Stimulated activated CD8-positive, alpha-beta memory T cell treated with anti-CD3 and anti-CD28 coated beads, Interleukin-15, amount 100 ng/mL, for 48 hours (primary cell): ENCODE measurements at places on chromosomes 3 and 15.

GRCh38 chr3:38555149-38555840, 59.2 kb downstream of the EXOG start:
- DNase-seq = no peak

DNA sequence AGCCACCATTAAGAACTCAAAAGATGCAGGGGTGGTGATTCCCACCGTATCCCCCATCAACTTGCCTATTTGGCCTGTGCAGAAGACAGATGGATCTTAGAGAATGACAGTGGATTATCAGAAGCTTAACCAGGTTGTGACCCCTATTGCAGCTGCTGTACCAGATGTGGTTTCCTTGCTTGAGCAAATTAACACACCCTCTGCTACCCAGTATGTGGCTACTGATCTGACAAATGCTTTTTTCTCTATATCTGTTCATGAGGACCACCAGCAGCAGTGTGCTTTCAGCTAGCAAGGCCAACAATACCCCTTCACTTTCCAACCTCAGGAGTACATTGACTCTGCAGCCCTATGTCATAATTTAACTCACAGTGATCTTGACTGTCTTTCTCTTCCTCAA, 8.6 kb upstream of the MCF2L2 start:
- DNase-seq = no peak

GRCh38 chr15:53412542-53412941, 346.9 kb downstream of the WDR72 start:
- no peak for DNase-seq

DNA sequence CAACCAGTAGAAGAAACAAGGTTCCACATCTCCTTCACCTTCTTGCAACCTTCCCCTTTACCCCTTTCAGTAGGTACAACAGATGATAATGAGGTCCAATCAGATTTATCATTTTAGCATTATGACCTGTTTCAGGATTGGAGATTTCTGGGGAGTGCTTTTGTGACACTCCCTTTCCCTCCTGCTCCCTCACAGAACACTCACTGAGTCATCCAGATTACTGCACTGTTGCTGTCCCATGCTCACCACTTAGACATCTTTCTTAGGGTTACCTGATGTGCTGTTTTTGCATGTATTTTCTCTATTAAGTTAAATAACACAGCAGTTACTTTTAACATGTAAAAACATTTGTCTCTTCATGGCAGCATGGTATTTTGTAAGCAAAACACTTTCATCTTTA, 118.5 kb downstream of the MFSD1 start:
- no peak for DNase-seq

GRCh38 chr15:82968066-82968465, 15.5 kb upstream of the HOMER2 start:
- DNase-seq = no peak

GRCh38 chr15:38883987-38884386, 319.4 kb upstream of the RASGRP1 start:
- no peak for DNase-seq

- no peak for DNase-seq
Observed at GRCh38 chr15:66981771-66982170, 83.6 kb upstream of the SMAD3 start.

DNA sequence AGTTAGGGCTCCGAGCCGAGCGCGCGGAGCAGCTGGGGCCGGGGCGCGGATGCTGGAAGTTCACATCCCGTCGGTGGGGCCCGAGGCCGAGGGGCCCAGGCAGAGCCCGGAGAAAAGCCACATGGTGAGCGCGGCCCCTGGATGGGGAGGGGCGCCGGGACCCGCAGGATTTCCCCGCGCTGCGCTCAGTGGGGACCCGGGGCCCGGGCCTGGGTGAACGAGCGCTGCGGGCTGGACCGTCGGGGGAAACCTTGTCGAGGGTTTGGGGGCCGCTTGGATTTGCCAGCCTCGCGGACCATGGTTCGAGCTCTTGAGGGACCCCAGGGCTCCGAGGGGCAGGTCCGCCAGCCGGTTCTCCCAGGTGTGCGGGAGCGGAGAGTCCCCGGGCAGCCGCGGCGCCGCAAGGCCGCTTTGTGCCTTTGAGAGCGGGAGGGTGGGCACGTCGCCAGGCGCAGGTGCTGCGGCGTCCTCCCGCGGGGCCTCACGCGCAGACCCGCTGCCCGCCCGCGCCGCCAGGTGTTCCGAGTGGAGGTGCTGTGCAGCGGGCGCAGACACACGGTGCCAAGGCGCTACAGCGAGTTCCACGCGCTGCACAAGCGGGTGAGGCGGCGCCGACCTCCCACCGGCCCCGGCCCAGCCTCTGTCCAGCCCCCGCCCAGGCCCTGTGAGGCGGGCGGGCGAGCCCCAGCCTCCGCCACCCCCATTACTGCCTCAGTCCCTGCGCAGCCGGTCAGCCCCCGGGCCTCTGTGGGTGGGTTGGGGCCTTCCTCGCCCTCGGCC, at the start of gene SNX22:
Gene SNX22, plus strand, starts transcription at position 5 of the 780 bp plus-strand sequence. Its CDS starts 45 bp downstream, at position 50.
- DNase-seq = no peak

- no peak for DNase-seq
Observed at GRCh38 chr3:145483992-145484391, 677.0 kb downstream of the PLOD2 start.

GRCh38 chr15:70078578-70079417, 18.9 kb downstream of the TLE3 start:
- DNase-seq = no peak

DNA sequence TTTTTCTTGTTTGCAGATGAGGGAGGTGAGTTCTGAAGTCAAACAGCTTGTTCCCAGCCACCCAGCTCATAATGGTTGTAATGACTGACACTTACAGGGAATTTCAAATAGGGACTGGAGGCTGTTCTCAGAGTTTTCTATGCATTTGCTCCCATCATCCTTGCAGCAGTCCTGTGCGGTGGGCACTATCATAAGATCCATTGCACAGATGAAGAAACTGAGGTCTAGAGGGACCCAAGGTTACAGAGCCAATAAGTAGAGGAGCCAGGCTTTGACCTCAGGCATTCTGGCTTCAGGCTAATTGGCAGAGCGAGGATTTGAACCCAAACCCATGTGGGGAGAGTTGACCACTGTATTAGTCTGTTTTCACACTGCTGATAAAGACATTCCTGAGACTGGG, 32.4 kb downstream of the FAH start:
- no peak for DNase-seq

GRCh38 chr15:56919609-56920366, 1.3 kb downstream of the TCF12 start:
- no peak for DNase-seq

DNA sequence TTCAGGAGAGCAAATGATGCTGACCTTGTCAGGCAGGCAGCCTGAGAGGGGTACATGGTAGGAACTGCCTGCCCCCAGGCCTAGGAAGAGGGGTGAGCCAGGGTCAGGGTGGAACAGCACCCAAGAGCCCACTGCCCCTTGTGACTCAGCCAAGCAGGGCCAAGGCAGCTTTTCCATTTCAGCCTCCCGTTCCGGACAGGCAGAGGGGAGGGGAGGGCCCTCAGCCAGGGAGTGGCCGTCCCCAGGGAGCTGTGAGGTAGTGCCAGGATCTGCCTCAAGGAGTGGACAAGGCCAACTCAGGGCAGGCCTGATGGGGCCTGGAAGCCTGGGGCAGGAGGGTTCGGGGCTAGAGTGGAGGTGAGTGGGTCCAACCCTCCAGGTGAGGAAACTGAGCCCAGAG, 5.1 kb upstream of the ANKRD63 start:
- DNase-seq = no peak

- no peak for DNase-seq
Observed at GRCh38 chr15:66765478-66766281, 63.6 kb downstream of the SMAD6 start.

GRCh38 chr3:171066206-171066605, 39.7 kb upstream of the SLC2A2 start:
- DNase-seq = no peak

- no peak for DNase-seq
Observed at GRCh38 chr3:186057594-186057993, 51.3 kb downstream of the ETV5 start.

- no peak for DNase-seq
Observed at GRCh38 chr3:105829229-105829628, 39.6 kb downstream of the CBLB start.

DNA sequence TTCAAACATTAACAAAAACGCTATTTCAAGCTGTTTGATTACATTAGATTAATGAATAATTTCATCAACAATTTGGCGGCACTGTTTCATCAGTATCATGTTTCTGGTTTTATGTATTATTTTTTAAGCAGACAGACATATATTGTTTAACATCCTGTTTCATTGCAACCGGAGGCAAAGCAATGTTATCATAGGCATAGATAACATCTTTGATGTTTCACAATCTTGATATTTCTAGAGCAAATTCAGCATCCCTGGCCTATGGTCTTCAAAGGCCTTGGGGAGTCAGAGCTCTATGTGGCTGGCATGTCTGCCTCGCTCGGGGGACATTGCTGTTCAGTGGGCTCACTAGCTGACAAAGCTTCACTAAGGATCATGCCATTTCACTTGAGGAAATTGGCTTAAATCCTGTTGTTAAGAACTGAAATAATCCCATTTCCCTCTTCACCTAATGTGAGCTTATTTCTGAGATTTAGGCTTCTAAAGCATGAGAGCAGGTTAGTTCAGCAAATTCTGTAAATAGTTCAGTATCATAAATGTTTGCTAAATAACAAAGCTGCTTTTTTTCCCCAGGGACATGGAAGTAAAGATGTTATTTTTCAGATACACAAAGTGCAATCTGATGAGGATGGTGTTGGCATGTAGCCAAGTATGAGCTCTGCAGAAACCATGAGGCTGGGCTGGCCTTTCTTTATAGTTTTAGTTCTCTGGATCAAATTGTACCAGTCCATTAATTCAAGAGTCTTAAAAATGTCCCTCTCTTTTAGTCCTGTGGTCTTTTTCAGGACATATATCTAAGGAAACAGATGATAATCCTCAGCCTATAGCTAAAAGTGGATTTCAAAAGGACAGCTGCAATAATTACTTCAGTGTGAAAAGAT, 941.4 kb downstream of the PLOD2 start:
- no peak for DNase-seq

DNA sequence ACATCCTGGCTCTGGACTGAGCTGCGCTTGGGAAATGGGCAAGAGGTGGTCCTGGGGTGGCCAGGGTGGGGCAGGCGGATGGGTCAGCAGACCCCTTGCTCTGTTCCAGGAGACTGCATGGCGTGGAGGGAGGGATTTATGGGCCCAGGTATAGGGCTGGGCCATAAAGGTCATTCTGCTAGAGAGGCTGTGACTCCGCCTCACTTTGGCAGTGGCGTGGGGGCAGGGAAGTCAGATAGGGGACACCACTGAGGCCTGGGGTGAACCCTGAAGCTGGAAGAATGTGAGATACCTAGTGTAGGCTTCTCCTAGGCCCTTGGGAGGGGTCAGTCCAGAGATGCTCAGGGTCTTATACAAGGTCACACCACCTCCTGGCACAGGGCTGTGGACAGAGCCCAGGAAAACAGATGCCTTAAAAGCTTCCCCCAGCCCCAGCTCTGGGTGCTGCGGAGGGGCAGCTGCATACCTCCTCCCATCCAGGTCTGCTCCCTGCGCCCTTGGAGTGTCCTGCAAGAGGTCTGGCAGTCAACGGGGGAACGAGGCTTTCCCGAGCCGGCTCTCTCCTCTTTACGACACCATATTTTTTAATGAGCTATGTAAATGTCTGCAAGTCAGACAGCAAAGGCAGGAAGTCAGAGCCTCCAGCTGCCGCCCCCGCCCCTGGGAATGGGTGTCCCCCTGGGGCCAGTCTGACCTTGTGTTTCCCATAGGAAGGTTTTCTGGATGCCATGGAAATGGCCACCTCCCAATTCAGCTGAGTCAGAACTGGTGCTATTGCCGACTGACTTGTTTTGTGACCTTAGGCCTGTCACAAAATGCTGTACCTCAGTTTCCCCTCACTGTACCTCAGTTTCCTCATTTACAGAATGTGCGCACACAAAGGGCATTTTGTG, 26.3 kb downstream of the LINGO1 start:
- DNase-seq = no peak

DNA sequence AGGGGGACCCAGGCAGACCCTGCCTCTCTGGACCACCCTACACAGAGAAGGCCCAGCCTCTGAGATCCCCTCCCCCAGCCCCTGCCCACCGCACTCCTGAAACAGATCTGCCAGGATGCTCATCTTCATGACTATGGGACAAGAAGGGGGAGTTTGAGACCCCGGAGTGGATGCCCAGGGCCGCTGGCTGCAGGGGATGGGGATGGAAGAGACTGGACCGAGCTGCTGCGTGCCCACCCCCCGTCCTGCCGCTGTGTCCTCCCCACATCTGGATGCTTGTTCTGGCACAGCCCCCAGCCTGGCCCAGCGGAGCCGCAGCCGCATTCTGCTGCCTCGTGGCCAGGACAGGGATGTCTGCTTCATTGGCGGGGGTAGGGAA, 30.3 kb upstream of the SEMA3F start:
- DNase-seq = no peak

DNA sequence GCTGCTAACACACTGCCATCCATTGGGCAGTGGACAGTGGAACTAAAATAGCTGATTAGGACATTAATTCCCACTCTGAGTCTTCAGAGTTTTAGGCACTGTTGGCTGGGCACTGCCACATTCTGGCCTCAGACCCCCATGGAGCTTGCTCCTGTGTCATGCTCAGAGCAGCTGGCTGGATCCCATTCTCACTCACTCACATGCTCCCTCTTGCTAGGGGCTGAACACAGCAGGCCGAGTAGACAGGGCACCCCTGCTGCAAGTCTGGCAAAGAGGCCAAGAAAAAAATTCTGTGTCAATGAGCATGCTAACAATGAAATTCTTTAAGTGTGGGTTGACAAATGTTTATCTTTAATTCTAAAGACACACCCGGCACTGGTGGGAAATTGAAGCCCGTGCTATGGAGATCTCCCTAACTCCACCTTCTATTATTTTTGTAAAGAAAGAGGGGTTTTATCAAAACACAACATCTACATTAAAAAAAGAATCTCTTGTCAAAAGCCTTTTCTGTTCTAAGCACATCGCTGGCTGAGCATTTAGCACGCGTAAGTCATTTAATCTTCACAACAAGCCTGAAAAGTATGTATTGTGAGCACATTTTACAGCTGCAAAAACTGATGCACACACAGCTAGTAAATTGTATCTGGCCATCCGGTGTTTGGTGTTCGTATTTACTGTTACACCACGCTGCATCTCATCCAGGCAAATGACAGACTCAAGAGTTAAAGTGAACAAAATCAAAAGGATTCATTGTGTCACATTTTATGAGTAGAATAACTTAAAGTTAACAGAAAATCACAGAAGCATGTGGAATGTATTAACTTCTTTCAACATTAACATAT, 362.1 kb downstream of the PLOD2 start:
- no peak for DNase-seq
